ENCODE measurements at places on chromosomes 1 and 21.

DNA sequence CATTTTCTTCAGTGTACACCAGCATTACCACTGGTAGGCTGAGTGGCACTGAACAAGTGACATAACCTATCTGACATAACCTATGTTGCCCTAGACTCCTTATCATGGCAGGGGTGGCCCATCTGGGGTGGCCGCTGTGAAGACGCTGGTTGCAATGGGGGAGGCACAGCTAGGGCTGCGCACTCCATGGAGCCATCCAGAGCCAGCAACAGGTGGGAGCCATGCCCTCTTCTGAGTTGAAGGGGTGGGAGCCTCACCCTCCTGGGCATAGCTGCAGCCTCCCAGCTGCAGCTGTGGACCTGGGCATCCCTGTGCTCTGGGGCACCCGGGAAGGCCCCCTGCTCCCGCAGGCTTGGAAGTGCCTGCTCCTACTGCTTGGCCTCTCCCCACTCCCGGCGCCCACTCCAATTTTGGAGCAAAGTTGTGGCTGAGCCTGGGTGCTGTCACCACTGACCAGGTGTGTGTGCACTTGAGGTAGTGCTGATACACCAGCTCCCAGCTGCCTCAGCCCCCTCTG lies 52.4 kb upstream of the NTPCR start:
- no peak for DNase-seq

- peak; percentile 53 for DNase-seq
These were observed 4.3 kb downstream of the TCHH start for GRCh38 chr1:152110860-152111514.

GRCh38 chr1:69700770-69701169 lies 133.0 kb downstream of the LRRC7 start:
- peak; percentile 60 for DNase-seq

GRCh38 chr21:44748621-44749020 lies 37.2 kb upstream of the TSPEAR start:
- no peak for DNase-seq

- DNase-seq, result peak; percentile 29
These were observed 25.2 kb downstream of the KIFAP3 start for GRCh38 chr1:170049176-170049800.

DNA sequence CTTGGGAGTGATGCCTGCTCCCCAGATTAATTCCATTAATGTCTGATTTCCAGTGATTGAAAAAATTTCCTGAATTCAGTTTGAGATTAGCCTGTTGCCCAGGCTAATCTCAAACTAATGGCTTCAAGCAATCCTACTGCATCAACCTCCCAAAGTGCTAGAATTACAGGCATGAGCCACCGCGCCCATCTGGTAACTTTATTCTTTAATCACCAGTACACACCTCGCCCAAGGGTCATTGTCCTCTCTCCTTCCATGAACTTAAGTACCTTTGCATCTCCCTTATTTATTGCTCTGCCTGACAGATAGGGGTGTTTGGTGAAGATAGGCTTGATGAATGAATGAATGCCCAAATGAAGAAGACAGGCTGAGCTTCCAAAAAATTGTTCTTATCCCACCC lies 366.5 kb downstream of the SIPA1L2 start:
- DNase-seq, result peak; percentile 82

DNA sequence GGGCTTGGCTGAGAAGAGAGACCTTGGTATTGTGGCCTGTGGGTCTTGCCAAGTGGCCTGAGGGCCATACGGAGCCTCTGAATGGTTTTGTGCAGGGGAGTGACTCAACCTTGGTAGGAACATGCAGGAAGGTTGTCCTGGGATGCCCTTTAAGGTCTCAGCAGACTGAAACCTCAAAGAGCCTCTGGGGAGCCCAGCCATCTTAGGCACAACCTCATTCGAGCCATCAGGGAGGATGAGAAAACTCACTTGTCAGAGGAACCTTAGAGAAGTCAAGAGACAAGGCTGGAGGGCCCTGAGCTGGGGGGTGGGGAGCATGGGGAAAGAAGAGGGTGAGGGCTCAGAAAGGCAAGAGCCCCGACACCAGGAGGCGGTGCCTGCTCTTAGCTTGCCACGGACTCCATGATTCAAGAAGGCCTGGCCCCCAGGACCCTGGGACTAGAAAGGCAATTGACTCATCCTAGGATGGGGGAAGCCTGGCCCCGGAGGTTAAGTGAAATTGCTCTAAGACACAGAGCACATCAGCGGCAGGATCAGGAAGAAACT lies 13.0 kb downstream of the IFI6 start:
- DNase-seq, result peak; percentile 18

DNA sequence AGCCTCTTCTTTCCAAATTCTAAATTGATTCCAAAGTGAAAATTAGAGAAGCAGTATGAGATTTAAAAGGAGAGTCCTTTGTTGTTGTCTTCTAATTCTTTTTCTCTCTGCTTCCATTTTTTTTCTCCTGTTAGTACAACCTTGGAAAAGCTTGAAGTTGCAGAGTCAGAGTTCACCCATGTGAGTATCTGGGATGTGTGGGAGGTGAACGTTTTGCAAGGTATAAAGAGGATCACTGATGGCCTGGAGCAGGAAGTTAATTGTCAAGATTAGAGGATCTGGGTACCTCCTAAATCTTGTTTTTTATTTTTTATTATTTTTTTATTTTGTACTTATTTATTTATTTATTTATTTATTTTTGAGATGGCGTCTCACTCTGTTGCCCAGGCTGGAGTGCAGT lies 7.7 kb upstream of the PSMD4 start:
- DNase-seq, result no peak

GRCh38 chr21:41196993-41197392 lies 29.0 kb downstream of the BACE2 start:
- no peak for DNase-seq

Measured in WERI-Rb-1 (cell line).